ENCODE measurements at places on chromosomes 4 and X.

GRCh38 chr4:130143656-130144055 is 1047.7 kb downstream of the C4orf33 start:
- DNase-seq = no peak

DNA sequence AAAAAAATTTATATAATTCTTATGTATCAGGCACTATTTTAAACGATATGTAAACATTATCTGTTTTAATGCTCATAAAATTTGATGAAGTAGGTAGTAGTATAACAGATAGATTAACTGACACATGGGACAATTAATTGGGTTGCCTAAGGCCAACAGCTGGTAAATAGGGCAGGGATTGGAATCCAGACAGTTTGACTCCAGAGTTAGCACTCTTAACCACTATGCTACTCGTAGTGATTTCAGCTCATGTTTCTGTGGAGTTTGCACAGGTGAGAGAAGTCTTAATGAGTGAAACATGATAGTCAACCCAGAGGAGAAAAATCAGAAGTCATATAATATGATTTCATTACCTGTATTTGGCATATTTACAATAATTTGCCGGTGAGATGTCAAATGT is 126.0 kb upstream of the WDFY3 start:
- DNase-seq = no peak

- DNase-seq = no peak
These were observed 579.7 kb downstream of the SPRY1 start for GRCh38 chr4:123976285-123976684.

DNA sequence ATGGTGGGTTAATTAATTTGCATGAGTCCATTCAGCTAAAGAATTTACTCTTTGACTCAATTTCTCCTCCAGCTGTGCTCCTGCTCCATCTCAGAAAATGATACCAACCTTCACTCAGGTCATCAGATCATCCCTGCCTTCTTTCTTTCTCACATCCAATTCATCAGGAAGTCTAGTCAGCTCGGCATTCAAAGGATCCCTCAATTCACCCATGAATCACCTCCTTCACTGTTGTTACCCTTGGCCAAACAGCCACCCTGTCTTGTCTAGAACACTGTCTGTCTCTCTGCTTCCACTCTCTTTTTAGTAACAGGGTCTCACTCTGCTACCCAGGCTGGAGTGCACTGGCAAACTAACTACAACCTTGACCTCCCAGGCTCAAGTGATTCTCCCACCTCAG is 337.4 kb upstream of the SFRP2 start:
- DNase-seq = no peak

- no peak for DNase-seq
These were observed 7.2 kb downstream of the CRMP1 start for GRCh38 chr4:5885733-5886132.

DNA sequence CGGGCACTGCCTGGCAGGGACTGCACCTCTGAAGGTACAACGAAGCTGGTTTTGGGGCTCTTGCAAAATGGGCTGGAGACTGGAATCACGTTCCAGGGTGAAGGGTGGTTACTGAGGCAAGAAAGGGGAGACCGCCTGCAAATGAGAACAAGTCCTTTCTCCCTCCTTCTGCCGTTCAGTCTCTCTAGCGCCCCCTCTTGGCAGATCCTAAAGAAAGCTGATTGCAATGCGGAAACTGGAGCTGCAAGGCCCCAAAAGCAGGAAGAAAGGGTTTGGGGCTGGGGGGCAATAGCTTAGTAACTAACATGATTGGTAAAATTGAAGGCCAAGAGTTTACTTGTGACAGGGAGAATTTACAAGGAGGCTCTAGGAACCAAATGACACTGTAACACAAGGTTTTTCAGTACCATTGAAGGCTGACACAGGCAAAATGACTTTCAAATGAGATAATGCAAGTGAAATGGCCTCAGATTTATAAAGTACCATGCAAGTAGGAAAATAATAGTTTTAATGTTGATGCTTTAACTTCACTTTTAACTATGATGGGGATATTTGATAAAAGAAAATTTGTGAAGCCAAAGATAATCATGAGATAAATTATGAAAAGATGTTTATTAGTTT is 222.7 kb upstream of the HAND2 start:
- DNase-seq = no peak

DNA sequence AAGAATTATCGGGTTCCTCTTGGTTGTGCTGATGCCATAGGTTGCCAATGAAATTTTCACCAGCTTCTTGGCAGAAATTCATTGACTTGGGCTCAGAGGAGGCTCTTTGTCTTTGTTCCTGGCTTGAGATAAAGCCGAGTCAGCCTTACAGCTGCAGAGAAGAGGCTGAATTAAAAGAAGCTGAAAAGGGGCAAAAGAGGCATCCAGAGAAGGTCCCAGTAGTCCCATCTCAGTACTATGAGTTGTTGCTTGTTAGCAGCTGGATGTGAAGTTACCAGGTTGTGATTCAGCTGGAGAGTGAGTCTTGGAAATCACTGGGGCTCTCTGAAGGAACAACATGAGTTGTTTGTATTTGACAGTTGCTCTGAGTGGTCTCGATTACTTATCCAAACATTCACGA is 59.7 kb downstream of the SMAD1 start:
- no peak for DNase-seq

GRCh38 chr4:166733686-166734085 is 500.6 kb downstream of the SPOCK3 start:
- DNase-seq = no peak

DNA sequence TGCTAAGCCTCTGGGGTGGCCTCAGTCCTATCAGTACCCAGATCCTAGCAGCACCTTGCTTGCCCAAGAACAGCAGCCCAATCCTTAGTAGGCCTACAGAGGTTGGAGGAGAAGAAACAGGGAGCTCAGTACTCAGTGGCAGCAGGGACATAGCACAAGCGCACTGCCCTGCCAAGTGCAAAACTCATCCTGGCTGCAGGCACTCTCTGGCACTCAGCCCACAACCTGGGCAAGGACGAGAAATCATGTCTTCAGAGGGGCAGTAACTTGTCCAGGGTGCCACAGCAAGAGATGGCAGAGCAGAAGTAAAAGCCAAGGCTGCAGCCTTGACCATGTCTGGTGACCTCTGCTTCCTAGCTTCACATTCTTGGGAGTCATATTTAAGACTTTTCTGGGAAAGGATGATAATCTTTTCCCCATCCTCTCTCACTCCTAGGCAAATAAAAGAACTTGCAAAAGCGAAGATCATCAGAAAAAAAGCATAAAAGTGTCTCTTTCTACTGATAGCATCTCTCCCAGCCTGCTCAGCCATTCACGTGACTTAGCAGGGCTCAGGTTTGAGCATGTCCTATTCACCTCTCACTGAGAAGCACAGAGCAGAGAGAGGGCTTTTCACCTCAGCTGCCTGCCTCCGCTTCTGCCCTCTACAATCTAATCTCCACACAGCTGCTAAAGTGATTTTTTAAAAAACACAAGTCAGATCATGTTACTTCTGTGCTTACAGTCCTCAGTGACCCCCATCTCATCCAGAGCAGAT is 37.2 kb upstream of the MAGEA4 start:
- DNase-seq = no peak

DNA sequence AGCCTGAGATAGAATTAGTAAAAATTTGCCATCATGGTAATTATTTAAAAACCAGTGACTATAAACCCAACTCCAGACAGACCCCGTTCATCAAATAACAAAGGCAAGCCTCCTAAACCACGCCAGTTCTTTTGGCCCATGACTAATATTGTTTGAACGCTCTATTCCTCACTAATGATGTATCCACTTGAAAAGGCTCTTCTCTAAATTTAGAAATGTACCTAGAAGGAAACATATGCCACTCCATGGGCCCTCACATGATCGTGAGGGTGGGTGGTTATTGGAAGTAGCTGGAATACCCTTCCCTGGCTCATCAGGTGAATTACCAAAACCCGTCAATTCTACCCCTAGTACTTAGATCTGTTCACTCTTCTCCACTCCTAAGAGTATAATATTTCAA is 249.2 kb downstream of the COL25A1 start:
- no peak for DNase-seq

GRCh38 chr4:76090241-76090691 is 15.8 kb downstream of the ART3 start:
- DNase-seq = no peak

GRCh38 chr4:185500035-185500434 is 28.5 kb upstream of the CCDC110 start:
- no peak for DNase-seq

DNA sequence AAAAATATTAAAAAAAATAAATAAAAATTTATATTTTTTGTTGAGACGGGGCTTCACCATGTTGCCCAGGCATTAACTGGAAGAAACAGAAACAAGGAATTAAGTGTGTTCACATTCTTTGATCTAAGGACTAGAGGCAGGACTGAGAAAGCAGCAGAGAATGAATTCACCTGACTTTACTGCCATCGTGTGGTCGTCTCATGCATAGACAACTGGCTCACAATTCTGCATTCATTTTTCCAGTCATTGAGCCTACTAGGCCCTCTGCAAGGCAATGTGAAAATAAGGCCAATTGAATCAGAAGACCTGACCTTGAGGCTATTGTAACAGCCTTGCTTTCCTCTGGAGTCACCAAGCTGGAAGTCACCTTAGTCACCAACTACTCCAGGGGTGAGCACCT is 37.4 kb downstream of the LHFPL1 start:
- no peak for DNase-seq

GRCh38 chr4:25291158-25291733 is 21.3 kb upstream of the ZCCHC4 start:
- no peak for DNase-seq

Measured in activated T-cell treated with anti-CD3 and anti-CD28 coated beads, Interleukin-2, amount 50 U/mL, for 4 hours (primary cell).